ENCODE measurements at places on chromosomes 7 and 10.

DNA sequence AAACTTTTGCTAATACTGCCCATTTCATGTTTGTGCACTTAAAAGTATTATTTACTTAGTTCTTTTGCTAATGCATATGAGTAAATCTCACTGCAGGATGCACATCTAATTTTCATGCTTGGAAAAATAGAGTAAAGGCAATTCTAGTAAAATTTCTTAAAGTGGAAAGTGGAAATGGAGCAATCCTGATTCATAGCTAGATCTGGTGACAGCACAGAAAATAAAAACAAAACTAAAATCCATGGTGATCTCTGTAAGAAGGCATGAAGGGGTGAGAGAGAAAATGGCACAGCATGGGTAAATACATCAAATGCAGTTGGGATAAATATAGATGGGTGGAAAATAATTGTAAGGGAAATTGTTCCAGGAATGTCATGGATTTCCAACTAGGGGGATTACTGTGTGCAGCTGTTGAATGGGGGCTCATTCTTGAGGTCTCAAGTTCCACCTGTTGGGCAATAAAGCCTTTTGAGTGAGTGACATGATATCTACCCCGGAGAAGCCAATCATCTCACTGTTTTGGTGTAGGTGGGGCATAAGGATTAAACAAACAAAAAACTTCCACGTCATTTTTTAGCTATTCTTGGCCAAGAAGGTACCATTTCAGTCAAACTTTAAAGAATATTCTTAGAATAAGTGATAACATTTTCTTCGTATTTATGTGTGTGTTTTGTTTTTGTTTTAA is 1.7 kb upstream of the MCU start:
- DNase-seq, result no peak

DNA sequence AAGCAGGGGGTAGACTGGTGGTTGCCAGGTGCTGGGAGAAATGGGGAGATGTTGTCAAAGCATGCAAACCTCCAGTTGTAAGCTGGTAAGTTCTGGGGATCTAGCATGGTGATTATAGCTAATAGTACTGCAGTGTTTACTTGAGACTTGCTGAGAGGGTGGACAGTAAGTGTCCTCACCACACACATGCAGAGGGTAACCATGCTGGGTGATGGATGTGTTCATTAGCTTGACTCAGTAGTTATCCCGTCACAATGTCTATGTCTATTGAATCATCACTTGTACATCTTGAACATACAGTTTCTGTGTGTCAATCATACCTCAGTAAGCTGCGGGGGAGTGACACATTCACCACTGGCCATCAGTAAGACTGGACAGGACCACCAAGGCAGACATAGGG is 42.1 kb downstream of the GSDME start:
- no peak for DNase-seq

- DNase-seq, result no peak
Measured at GRCh38 chr7:139999516-139999915, 63.2 kb downstream of the PARP12 start.

GRCh38 chr7:122528879-122529481 is 169.9 kb downstream of the RNF133 start:
- no peak for DNase-seq

DNA sequence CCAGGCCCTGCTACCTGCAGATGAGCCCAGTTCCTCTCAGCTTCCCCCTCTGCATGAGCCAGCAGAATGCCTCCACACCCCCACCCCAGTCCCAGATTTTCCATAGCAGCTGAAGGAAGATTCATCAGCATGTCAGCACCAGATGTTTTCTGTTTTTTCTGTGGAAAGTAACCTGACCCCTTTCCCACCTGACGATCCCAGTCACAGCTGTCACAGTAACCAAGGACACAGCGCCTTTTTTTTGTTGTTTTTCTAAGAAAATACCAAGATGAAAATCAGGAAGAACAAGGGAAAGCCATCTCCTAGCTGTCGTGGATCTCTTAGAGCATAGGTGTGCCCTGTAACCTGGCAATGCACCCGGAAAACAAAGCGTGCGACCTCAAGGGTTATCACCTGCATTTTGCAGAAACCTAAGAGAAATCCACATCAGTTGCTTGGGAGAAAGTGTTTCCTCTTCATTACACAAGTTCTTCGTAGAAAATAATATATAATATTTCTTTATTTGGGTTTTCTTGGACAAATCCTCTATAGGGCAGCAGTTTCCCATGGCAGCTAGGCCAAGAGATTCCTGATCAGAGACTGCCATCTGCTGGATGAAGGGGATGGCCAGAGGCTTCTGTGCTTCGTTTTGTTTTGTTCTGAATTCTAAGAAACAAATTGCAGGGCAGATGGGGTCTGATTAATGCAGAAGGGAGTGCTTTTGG is 401.9 kb downstream of the TNS3 start:
- peak; percentile 51 for DNase-seq

- DNase-seq, result no peak
Measured at GRCh38 chr10:93006435-93007039, 54.1 kb upstream of the CYP26C1 start.

DNA sequence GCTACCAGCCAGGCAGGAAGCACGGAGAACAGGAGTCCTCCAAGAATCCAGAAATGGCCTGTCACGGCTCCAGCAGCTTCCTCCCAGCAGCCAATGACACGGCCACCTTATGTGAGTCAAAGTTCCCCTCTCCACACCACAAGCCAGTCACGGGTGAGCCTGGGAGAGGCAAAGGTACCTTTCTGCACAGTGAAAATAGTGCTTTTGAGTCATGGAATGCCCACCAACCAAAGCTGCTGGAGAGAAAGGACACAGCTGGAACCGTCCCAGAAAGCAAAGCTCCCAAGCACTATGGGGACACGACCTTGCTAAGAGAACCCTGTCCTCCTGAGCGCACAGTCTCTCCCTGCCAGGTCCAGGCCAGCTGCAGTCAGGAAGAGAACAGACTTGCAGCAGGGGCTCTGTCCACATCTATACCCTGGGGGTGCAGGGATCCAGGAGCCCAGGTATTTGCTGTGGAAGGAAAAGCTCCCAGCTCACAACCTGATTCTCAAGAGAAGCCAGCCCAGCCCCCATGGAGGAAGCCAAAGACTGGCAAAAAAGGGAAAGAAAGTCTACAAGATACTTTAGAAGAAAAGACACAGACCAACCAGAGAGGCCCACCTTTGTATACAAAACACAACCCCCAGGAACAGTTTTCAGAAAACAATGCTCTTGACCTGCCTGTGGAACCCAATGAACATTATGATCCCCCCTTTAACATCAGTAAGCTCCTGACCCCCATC is 24.4 kb downstream of the C10orf71 start:
- DNase-seq, result no peak

GRCh38 chr10:27783660-27784059 is 38.0 kb upstream of the MKX start:
- no peak for DNase-seq

DNA sequence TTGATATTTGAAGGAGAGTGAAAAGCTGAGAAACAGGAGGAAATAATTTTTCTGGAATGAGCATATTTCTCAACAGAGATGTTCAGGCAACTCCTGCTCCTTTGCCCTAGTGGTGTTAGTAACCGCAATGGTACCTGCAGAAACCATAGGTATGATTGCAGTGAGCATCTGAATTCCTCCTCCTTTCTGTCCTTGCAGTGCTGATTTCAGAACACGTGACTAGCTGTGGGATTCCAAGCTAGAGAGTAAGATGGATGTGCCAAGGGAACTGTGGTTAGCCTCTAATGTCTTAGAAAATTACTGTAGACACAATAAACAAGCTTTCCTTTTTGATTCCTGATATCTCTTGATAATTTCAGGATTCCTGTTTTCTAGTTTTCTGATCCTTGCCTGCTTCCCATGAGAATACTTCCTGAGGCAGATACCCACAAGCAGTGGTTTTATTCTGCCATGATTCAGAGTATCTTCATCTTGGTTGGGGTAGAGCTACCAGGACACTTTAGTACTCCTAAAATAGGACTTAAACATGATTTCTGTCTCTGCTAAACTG is 27.5 kb downstream of the LRGUK start:
- no peak for DNase-seq
